Thyroid gland (tissue), 4 donors: ENCODE measurements at places on chromosomes 4 and X. TPM values are rescaled to one million over a fixed set of nuclear protein-coding genes. Genes with fewer than 3 reads are reported as not detected.

The PNMA5 gene
- not detected for total RNA-seq

- no peak overlapping the region for H3K4me3 ChIP-seq
- no peaks in the 10 kb centered on the region for H3K4me1 ChIP-seq
- no peak for DNase-seq
- H3K27ac ChIP-seq = no peak overlapping the region
- no peaks in the 10 kb centered on the region for H3K36me3 ChIP-seq
Measured at GRCh38 chr4:37927434-37927833, 32.8 kb upstream of the PTTG2 start.

DNA sequence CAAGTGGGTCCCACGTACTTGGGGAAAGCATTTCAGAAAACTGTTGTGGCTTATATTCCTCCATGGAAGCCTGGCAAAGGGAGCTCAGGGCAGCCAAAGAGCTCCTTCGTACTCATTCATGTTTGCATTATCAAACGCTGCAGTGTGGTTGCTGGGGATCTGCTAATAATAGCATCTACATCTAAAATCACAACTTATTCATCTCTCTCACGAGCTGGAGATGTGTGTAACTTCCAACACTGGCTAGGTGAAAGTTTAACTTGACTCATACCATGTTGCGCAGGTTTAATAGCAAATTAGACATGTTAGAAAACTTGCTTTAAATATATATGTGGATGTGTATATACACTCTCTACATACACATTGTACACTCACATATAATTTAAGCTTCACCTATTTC is 415.1 kb downstream of the AFF2 start:
- no peaks in the 10 kb centered on the region for H3K4me1 ChIP-seq
- H3K27ac ChIP-seq = no peak overlapping the region
- H3K36me3 ChIP-seq = no peaks in the 10 kb centered on the region
- no peak for DNase-seq

GRCh38 chr4:183499801-183500200 is 5.1 kb upstream of the ING2 start:
- H3K4me1 ChIP-seq = peaks cover 7% of the 10 kb centered on the region
- no peak overlapping the region for H3K4me3 ChIP-seq
- no peak overlapping the region for H3K27ac ChIP-seq
- no peak for DNase-seq
- no peaks in the 10 kb centered on the region for H3K27me3 ChIP-seq
- no peaks in the 10 kb centered on the region for H3K36me3 ChIP-seq

DNA sequence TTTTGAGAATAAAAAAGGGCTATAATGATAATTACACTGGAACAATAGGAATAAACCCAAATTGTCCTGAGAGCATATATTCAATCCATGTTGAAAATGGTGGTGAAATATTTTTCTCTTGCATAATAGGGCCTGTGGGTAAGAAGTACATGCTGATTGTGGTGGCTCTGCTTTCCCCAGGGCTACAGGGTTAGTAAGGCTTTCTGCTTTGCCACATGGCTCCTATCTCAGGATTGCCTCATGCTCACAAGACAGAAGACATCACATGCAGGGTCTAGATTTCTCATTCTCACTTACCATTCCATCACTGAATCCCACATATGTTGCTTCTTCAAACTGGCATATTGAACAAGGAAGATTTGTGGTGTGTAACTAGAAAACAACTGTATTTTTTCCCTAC is 12.4 kb upstream of the VEGFC start:
- H3K36me3 ChIP-seq = no peaks in the 10 kb centered on the region
- H3K4me3 ChIP-seq = no peak overlapping the region
- DNase-seq = no peak
- H3K4me1 ChIP-seq = no peaks in the 10 kb centered on the region

DNA sequence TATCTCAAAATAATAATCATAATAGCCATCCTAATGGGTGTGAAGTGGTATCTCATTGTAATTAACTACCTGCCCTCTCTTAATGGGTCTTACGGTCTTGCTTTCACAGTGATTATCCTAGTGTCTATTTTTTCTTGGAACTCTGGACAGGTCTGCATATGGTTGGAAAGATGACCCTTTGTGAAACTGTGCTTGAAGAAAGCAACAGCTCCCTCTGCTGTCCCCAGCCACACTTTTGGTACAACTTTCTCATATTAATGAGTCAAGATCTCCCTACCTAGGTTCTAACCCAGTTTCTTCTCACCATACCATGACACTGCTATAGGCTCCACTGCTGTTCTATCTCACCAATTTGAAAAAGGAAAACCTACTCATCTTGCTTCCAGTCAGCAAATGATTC is 2.4 kb downstream of the TFDP3 start:
- no peaks in the 10 kb centered on the region for H3K27me3 ChIP-seq
- H3K4me3 ChIP-seq = no peak overlapping the region
- H3K4me1 ChIP-seq = no peaks in the 10 kb centered on the region
- H3K36me3 ChIP-seq = no peaks in the 10 kb centered on the region
